T1000 (cell line): ENCODE measurements at places on chromosomes 1 and 21.

GRCh38 chr1:108560874-108561459, 1.1 kb downstream of the EEIG2 start:
- DNase-seq, result peak; percentile 1

GRCh38 chr1:154856049-154856448, 14.0 kb downstream of the KCNN3 start:
- DNase-seq, result no peak

- DNase-seq, result no peak
These were observed 2.3 kb downstream of the IL20 start for GRCh38 chr1:206867716-206868115.

- peak; percentile 33 for DNase-seq
These were observed at the start of gene SLC45A3 for GRCh38 chr1:205680073-205680851. TSS of gene SLC45A3 (minus strand) at chr1:205680509. CDS start at chr1:205664656, 15,853 bp downstream.

- no peak for DNase-seq
These were observed 11.7 kb downstream of the RIMKLA start for GRCh38 chr1:42392255-42392654.

- no peak for DNase-seq
These were observed 19.4 kb downstream of the ENO1 start for GRCh38 chr1:8858888-8859706.

GRCh38 chr1:7948960-7949359, 8.3 kb upstream of the TNFRSF9 start:
- DNase-seq, result no peak

DNA sequence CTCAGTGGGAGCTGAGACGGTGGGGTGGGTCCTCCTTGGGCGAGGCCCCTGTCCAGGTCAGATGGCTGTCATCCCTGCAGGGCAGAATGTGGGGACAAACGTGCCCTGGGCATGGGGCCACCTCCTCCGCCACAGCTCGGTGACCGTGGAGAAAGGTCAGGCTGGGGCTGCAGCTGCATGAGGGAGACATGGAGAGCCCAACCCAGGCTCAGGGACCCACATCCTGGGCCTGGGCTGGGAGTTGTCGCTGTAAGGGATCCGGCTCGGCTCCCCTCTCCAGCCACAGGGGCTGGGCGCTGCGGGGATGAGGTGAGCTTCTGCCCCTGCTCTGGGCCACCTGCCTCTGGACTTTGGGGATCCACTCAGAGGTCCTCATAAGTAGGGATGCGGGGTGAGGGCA, 518 bp upstream of the PLCH2 start:
- no peak for DNase-seq

- peak; percentile 87 for DNase-seq
These were observed 92.1 kb upstream of the POU3F1 start for GRCh38 chr1:38138498-38139233.

- DNase-seq, result no peak
These were observed 1.9 kb downstream of the OLIG2 start for GRCh38 chr21:33027401-33028286.

DNA sequence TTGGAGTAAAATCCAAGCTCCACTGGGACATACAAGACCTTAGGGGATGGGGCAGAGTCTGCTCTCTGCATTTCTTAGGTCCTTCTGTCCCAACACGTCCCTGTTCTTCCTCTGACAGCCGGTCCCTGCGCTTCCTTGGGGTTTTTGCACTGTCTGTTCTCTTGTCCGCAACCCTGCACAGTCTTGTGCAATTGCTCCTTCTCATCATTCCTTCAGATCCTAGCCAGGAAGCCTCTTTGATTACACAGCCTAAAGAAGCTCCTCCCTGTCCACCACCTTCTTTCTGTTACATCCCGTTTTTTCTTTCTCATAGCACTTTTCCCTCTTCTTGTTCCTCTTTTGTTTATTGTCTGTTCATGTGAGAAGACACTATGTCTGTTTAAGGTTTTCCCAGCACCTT, 19.9 kb downstream of the ACOT11 start:
- no peak for DNase-seq

- DNase-seq, result no peak
These were observed 16.2 kb upstream of the FAAP20 start for GRCh38 chr1:2210786-2211185.

- DNase-seq, result no peak
These were observed 329.2 kb downstream of the TGFB2 start for GRCh38 chr1:218674280-218674773.

DNA sequence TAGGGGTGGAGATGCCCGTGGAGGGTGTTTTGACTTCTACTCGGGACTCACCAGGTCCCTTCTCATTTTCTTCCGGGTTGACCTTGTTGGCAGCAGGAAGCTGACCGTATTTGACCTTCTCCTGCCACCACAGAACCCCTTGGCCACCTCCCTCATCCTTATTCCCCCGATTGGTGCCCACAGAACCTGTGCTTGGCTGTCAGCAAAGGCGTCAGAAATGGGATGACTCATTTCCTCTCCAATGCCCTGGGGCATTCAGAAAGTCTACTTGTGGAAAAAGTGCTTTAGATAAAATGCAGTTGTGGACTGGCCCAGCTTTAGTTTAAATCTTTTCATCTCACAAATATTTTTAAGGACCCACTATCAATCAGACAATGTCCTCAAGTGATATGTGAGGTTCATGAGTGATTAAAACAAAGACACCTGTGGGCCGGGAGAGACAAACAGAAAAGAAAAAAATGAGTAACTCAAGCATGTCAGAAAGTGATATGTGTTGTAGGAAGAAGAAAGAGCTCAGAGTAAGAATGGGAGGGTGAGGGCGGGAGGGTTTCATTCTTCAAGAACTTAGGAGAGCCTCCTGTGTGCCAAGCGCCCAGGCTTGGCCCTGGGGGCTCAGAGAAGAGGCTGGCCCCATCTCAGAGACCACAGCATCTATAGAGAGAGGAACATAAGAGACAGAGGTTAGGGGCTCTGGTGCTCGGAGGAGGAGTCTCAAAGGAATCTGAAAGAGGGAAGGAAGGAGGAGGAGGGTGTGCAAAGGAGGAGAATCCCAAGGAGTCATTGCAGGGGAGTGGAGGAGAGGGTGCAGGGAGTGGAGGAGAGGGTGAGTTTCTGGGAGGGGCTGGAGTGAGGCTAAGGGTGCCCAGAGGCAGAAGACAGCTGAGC, 221.6 kb upstream of the VAMP3 start:
- peak; percentile 66 for DNase-seq

DNA sequence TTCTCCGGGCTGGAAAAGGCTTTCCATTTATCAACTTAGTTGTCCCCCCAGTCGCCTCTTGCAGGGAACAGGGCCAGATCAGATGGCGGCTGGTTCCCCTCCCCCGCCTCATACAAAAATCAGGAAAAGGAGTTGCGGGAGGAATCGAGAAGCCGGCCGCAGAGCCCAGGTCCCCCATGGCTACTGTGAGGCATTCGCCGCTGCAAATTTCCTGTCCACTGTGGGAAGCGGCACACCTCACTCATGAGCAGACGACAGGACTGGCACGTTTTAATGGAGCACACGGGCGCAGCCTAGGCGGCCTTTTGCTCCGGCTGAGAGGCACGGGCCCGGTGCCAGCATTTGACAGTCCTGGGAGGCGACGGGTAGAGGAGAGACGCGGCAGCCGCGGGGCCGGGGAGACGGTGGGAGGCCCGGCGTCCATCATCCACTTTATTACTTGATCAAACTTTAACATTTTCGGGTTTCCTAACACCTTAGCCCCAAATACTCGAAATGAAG, 1.1 kb downstream of the GNG4 start:
- DNase-seq, result no peak

DNA sequence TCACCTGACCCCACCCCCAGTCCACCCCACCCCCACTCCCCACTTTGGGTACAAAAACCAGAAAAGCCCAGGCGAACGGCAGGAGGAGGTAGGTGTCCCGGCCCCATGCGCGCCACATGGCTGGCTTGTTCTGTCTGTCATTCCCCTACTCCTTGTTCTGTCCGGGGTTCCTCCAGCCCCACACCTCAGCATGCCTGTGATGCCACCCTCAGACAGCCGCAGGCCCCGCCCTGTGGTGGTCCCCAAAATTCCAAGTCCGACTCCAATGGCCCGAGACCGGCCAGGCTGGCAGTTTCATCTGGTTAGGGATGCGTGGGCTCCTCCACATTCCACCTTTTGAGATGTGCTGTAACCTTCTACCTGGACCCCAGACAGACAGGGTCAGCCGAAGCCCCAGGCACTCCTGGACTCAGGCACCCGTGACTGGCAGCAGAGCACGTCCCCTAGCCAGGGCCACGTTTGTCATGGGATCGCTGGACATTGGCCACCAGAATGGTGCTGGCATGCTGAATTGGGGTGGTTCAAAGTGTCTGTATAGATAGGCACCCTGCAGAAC, 94.4 kb downstream of the WDR4 start:
- DNase-seq, result no peak

DNA sequence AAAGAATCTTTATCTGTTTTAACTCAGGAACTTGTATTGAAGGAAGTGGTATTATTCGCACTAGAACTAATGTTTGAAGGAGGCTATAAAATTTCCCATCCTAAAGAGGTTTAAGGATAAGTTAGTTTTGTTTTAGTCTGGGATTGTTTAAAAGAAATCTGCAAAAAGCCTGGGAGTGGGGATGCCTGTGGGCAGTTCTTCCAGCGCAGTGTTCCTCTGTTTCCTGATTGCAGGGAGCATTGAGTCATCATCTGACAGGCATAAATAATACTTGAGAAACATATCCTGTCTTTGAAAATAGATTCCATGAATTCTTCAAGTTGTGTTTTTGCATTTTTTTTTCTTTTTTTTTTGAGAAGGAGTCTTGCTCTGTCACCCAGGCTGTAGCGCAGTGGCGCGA, 350.8 kb upstream of the PTBP2 start:
- peak; percentile 10 for DNase-seq
